ENCODE measurements at places on chromosomes 7 and 10.

GRCh38 chr7:82032901-82033300 lies 263.1 kb upstream of the HGF start:
- DNase-seq: no peak

DNA sequence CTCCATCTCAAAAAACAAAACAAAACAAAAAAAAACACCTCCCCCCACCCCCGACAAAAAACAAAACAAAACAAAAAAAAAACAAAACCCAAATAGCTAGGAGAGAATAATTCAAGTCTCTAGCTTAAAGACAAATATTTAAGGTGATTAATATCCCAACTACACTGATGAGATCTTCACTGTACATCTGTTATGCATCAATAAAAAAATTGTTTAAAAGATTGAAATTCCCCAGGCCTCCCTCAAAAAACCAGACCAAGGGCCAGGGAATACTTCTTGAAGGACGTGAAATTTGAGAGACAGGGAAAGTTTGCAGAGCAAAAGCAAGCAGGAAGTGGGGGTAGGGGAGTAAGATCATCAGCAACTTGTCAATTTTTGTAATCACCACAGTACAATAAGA lies 232.6 kb downstream of the REEP3 start:
- no peak for DNase-seq

- no peak for DNase-seq
Observed at GRCh38 chr10:133324198-133324792, 12.4 kb downstream of the CALY start.

- no peak for DNase-seq
Observed at GRCh38 chr7:65907501-65908198, 34.8 kb downstream of the VKORC1L1 start.

GRCh38 chr10:75115137-75115536 lies 3.7 kb downstream of the SAMD8 start:
- no peak for DNase-seq

- DNase-seq: peak; percentile 32
Observed at GRCh38 chr10:84424731-84425167, 96.4 kb downstream of the CCSER2 start.

- no peak for DNase-seq
Observed at GRCh38 chr10:100683545-100684300, 61.7 kb upstream of the PAX2 start.

DNA sequence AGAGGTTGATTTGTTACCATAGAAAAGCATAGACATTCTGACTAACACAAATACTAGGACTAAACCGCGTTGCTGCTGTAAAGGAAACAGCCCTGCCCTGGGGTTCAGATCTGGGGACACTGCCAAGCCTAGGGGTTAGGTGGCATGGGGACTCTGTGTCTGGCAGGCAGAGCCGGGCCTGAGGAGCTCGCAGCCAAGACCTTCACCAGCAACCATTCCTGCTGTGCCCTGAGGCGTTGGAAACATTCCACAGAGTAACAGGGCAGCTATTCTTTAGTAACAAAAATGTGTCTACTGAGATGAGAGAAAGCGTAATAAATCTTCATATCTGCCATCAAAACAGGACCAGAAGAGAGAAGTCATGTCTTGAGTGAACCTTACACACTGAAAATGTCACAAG lies 280.5 kb downstream of the POM121L12 start:
- no peak for DNase-seq

- no peak for DNase-seq
Observed at GRCh38 chr10:24674892-24675632, 48.6 kb downstream of the ARHGAP21 start.

DNA sequence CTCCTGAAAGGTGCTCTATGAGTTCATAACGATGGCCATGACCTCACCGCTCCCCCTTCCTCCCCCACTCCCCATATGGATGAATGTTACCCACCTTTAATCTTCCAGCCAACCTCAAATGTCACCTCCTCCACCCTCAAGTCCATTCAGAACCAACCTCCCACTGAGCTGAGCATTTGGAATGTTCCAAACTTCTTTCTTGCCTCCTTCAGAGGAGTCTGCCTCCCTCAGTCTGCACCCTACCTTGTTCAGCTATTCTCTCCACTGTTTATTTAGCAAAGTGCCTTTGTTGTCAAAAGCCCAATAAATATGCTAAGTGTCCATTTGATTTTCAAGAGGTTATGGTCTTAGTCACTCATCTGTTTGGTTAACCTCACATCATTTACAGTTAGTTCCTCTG lies 22.9 kb upstream of the MTPAP start:
- no peak for DNase-seq

- DNase-seq: no peak
Observed at GRCh38 chr10:31947144-31947926, 18.7 kb upstream of the ARHGAP12 start.

GRCh38 chr7:30543813-30544525 lies 39.3 kb upstream of the GGCT start:
- DNase-seq: no peak

DNA sequence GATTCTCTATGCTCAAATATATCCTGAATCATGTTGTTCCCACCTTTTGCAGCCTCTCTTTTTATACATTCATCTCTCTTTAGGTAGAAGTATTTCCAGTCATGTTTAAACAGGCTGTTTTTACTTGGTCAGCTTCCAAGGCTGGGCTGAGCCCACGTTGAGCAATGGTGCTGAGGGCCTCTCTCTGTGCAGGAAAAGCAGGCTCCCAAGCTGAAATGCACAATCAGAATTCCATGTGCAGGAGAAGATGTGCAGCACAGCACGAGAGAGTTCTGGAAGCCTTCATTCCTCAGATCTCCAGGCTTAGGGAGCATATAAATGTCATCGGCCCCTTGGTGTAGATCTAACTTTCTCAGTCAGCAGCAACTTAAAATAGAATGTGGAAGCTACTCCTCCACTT lies 588.5 kb downstream of the TNS3 start:
- no peak for DNase-seq

- no peak for DNase-seq
Observed at GRCh38 chr10:12479437-12479844, 130.1 kb downstream of the CAMK1D start.

- no peak for DNase-seq
Observed at GRCh38 chr7:32194537-32194936, 124.3 kb upstream of the PDE1C start.

DNA sequence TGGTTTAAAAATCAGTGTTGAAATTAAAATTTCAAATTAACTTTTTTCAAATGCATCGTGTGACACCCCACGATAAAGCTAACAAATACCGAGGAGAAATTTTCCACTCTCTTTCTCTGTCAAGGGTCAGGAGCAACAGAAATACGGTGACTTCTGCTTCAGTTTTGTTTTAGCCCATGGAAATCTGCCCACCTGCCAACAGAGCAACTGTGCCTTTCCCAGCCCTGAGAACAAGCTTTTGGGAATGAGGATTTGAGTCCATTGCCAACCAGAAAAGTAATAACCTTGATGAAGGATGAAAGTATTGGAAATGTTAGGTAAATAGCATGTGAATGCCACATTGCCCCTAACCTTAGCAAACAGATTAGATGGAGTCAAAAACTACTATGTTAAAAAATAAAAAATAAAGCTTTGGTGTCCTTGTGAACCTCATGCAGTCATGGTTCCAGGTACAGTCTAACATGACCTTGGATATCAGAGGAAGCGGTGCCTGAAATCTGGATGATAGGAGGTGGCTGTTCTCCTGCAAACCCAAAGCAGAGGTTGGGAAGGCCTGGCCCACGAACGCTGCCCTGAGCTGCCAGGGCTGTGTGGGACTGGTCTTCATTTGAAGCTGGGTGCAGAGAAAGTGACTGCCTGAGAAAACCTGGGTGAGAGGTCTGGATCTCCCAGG lies 296.8 kb downstream of the ELMO1 start:
- DNase-seq: no peak

- DNase-seq: no peak
Observed at GRCh38 chr7:19448091-19448490, 260.7 kb downstream of the POLR1F start.

DNA sequence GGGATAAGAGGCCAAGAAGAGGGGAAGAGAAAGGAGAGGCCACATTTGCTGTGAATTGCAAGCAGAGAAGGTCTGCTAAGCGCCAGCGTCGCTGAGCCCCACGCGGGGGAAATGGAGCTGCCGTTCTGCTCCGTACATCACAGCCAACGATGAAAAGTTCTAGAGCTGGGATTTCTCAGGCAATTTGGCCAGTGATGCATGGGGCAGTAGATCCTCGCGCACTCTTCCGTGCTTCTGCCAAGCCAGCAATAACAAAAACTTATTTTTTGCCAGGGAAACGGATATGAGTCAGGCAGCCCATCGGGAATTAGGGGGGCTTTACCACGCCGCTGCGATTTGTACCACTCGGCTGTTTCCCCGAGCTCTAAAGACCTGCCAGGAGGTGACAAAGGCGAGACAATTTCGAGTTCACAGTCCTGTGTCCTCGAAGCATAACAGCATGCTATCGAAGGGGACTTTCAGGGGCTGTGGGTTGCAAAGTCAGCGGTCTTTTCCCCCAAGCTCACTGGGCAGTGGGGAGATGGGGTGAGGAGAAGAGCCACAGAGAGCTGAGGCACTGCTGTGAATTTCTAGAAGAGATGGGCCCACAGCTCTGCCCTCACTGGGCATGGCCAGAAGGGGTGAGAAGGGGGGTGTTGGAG lies 30.0 kb upstream of the SLF2 start:
- no peak for DNase-seq

DNA sequence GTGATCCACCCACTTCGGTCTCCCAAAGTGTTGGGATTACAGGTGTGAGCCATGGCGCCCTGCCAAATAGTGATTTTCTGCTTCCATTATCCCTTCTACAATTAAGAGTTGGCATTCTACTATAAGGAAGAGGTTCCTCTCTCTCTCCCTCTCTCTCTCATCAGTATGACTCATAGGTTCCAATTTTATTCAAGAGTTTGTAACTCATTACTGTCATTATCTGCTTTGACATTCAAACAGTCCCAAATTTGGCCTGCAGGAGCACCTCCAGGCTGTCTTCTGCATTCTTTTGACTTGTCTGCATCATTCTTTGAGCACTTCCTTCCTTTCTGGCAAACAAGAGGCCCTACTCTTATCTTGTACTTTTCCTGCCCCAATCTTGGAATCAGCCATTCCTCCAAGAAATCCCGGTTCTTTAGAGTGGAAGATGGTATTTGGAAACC lies 33.2 kb upstream of the CALU start:
- no peak for DNase-seq

DNA sequence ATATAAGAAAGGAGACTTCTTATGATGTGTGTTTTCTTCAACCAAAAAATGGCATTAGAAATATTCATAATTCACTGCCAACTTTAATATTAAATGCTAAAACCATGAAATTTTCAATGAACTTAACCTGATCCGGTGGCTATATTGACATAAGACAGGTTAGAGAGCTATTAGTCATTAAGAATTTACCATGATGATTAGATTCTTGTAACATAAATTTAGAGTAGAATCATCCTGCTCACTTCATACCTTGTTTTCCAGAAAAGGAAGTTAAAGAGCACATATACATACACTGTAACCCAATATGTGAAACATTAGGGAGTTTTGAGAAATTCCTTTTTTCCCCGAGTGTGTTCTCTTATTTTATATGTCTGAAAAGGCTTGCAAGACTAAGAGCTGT lies 430.3 kb upstream of the SEMA3A start:
- no peak for DNase-seq

GRCh38 chr7:98394377-98394836 lies 6.5 kb downstream of the BAIAP2L1 start:
- DNase-seq: no peak

- DNase-seq: no peak
Observed at GRCh38 chr10:20972925-20973324, 75.8 kb upstream of the NEBL start.

- DNase-seq: no peak
Observed at GRCh38 chr10:26448292-26448691, 10.2 kb downstream of the APBB1IP start.

DNA sequence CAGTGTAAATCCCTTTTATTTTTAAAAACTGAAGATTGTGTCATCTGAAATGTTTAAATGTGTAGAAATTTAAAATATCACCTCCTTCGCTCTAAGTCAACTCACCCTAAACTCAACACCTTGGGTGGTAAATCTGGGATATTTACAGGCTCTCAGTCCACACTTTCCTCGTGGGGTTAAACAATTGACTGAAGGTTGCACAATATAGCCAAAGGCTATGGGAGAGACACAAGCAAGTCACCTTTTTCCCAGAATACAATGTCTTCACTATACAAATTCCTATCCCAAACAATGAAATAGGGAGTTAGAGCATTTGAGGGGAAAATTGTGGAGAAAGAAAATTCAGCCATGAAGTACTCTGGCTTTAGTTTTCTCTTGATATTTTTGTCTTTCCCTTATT lies 32.7 kb upstream of the MAT1A start:
- DNase-seq: no peak

Data from endothelial cell (in vitro differentiated cells).